ENCODE measurements at places on chromosomes 11 and 22.

GRCh38 chr11:102269927-102270326 is 47.4 kb upstream of the BIRC3 start:
- no peak for DNase-seq

DNA sequence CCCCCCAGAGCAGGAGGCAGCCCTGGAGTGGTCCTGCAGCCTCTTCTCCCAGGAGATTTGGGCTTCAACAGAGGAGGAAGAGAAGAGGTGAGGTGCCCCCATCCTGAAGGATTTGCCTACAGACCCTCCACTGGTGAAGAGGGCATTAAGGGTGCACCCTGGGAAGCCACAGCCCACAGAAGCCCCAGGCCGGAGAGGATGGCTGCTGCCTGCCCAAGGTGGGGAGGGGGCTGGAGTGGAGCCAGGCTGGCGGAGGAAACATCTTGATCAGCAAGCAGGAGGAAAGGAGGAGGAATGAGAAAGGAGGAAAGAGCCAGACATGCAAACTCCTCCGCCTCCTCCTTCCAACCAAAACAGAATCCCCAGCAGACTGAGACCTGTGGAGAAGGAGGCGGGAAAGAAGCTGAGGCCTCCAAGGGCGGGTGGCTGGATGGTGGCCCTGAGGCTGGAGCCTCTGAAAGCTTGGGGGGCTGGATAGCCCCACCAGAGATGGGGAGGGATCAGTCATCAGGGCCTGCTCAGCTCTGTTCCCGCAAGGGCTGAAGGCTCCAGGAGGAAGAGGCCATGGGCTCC is 31.3 kb downstream of the ARRB1 start:
- no peak for DNase-seq

DNA sequence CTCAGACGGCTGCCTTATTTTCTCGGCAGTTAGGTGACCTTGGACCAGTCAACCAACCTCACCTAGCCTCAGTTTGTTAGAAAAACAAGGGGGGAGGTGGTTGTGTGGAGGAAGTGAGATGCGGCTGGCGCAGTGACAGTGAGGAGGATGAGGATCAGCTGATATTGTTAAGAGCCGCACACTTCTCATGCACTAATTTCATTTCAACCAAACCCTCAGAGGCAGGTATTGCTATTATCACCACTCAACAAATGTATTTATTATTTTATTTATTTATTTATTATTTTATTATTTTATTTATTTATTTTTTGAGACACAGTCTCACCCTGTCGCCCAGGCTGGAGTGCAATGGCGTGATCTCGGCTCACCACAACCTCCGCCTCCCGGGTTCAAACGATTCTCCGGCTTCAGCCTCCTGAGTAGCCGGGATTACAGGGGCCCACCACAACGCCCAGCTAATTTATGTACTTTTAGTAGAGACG is 2.1 kb downstream of the LGALS1 start:
- no peak for DNase-seq

GRCh38 chr11:68843703-68844312 is 2.1 kb upstream of the CPT1A start:
- peak; percentile 76 for DNase-seq

GRCh38 chr22:29190051-29190450 is 15.6 kb upstream of the EMID1 start:
- DNase-seq, result no peak

- no peak for DNase-seq
These were observed 9.2 kb downstream of the FXYD2 start for GRCh38 chr11:117815262-117815803.

DNA sequence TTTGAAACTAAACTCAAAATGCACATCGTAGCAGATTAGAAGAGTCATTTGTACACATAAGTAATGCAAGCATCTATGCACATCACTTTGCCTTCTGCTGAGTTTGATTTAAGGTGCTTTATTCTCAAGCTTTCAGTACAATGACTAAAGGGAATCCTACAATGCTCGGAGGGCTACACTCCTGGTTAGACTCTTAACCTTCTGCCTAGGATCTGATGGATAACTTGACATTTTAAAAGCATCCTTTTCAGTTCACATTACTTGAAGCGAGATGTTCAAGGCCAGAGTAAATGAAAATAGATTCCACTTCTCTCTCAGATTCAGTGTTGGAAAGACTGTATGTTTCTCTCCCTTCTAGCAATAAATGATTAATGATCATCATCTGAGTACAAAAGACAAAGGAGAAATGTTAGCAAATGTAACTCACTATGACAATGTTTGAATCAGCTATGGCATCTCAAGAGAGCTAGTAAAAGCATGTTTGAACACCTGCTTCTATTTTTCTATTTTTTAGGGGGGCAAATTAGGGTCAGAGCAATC is 259.2 kb upstream of the ANO3 start:
- DNase-seq, result no peak

DNA sequence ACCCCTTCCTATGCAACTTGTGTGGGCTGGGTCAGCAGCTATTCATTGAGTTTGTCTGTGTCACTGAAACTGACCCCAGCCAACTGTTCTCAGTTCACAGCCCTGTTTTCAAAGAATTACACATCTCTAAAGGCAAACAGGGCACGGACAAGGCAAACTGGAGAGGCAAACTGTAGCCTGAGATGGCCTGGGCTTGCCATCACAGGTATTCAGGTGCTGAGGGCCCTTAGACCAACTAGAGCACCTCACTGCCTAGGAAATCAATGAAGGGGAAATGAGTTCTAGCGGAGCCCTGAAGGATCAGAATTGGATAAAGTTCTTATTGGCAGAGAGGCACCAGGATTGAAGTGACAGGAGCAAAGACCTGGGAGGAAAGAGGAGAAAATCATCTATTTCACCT is 24.0 kb downstream of the PIK3IP1 start:
- no peak for DNase-seq

GRCh38 chr11:14783788-14784187 is 108.2 kb downstream of the CYP2R1 start:
- DNase-seq, result no peak

DNA sequence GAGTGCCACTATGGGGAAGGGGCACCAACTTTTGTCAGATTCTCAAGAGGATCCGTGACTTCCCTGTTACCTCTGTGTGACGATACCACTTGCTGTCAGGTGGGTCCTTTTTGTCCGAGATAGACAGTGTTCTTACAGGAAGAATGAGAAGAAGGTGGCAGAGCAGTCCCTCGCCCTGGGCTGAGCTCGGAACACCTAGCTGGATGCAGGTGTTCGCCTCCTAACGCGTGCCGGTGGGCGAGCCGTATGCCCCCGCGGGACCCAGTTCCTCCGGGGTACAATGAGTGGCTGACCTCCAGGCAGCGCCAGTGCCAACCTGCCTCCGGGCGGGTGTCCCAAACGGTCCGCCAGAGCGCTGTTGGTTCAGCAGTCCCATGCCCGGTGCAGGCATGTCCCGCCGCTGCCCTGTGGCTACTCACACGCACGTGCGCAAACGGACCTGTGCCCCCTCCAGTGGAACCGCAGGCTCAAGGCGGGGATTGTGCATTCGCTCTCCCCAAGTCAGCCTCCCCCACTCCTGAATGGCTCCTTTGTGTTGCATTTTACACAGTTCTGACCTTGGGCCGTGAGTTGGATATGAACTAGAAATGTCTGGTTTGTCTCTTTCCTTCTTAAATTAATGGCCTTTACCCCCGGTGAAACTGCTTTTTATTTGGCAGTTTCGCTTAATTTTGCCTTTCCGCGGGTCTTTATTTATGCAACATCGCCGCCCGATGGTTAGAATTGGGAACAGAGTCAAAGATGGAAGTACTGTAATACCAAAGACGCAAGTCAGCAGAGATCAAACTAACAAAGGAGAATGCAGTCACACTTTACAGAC is 1.1 kb upstream of the ABTB2 start:
- peak; percentile 88 for DNase-seq

DNA sequence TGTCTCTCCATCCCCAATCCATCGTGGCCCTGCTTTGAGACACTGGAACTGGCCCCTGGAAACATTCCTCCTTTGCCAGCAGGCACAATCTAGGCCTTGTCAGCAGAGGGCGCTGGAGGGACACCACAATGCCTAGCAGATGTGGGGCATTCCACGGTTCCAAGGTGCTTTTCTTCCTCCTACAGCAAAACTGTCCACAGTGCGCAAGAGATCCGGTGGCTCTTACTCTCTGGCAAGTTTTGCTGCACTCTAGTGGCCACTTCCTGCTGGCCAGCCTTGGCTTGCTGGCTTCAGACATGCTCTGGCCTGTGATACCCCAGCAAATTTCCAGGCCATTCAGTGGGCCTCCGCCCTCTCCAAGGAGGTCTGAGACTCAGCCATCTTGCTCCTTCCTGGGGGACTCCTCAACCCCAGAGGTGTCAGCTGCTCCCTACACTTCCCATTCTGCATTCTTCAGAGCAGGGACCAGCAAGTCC is 17.1 kb upstream of the RBM4B start:
- peak; percentile 97 for DNase-seq

DNA sequence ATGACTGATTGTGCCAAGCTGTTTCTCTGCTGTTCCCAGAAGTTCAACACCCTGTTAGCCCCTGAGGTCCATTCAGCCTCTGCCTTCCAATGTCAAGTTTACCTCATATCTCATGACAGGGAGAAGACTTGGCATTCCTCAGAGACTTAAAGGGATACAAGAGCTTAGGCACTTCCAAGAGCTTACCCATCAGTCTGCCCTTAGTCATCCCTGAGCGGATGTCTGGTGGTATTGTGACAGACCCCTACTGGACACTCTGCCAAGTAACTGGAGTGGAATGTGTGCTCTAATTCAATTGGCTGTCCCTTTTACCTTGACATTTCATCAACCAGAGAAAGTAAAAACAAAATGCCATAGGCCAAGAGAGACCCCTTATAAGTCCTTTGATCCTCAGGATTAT is 151.5 kb downstream of the AASDHPPT start:
- peak; percentile 3 for DNase-seq

GRCh38 chr11:128766591-128767081 is 72.8 kb downstream of the FLI1 start:
- DNase-seq, result no peak

DNA sequence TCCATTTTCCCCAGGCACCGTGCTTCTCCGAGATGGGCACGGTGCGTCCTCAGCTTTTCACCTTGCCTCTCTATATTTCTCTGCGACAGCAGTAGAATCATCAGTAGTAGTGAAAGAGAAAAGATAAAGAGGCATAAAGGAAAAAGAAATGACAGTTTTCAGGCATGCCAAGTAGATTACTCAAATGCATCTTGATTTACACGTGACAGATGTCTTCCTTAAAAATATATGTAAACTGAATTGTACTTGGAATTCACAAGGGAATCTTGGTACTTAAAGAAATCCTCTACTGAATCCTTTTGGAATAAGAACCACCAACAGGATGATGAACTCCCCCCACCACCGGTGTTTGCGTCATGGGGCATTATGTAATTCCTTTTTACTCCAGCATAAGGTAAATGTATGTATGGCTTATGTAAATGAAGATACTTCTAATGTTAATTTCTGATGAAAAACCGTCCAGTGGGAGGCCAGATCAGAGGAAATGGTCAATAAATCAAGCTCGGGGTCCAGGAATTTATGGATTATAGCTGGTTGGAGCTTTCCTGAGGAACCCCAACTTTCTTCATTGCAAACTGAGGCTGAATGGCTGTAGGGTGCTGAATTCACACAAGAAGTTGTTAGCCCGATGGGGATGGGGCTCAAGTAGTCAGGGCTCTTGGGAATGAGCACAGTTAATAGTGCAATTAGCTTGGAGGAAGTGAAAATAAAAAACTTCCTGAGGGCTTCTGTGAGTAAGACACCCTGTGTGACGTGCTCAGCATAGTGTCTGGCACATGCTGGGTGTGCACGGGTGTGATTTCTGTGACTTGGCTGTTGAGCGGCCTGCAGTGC is 630.4 kb downstream of the OPCML start:
- no peak for DNase-seq

GRCh38 chr11:6813656-6814055 is 14.2 kb upstream of the OR6A2 start:
- DNase-seq, result no peak

DNA sequence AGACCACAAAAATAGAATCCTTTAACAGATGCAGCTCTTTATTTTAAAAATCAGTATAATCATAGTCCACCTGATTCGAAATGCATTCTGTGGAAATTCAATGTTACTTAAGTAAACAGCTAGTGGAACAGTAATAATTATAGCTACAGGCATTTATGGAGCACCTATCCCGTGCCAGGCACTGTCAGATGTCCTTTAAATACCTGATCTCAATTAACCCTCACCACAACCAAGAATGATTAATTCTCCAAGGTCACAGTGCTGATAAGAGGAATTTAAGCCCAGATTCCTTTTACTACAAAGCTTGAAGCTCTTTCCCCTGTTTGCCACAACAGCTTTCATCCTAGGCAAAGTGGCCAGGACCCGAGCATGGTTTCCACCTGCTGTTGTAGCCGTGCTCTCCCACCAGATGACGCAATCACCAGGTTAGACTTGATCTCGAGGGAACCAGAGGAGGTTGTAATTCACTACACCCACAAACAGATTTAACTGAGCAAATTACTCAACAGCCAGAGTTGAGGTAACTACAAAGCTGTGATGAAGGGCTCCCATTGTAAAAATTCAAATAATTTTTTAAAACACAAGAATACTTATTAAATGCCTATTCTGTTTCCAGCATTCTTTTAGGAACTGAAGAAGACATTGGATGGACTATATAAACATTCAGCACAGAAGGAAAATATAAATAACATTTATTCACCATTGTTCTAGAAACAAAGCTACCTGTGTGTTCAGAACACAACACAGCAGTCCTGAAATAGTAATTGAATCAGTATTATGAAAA is 10.3 kb downstream of the PRDM10 start:
- DNase-seq, result peak; percentile 53

DNA sequence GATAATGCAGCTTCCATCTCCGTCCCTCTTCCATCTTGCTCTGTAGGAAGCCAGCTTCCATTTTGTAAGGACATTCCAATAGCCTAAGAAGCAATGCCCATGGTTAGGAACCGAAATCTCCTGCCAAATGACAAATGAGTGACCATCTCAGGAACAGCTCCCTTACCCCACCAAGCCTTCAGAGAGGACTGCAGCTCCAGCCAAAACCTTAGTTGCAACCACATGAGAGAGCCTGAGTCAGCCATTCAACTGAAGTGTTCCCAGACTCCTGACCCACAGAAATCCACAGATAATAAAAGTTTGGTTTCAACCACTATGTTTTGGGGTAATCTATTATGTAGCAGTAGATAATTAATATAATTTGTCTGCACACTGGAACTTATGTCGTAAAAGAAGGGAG is 51.7 kb upstream of the LDLRAD3 start:
- DNase-seq, result peak; percentile 44

DNA sequence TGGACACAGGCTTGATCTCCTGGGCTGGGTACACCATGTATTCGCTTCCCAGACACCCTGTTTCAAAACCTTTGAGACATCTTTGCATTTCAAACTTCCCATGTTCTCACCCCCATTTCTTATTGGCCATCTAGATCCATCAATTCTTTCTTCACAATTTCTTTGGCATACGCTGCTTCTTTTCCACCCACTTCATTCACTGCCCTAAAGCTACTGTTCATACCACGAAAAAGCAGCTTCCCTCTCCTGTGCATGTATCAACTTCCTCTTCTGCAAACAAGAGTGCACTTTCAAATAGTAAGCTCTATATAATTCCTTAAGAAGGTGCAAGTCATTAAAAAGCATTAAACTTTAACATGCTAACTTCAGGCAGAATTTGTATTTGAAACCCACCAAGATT is 21.4 kb downstream of the UVRAG start:
- no peak for DNase-seq

GRCh38 chr22:50628543-50629134 is 687 bp upstream of the ARSA start:
- no peak for DNase-seq
